ENCODE measurements at places on chromosomes 6 and 20.

GRCh38 chr20:23877524-23877923 lies 2.0 kb downstream of the CST5 start:
- no peak for DNase-seq

DNA sequence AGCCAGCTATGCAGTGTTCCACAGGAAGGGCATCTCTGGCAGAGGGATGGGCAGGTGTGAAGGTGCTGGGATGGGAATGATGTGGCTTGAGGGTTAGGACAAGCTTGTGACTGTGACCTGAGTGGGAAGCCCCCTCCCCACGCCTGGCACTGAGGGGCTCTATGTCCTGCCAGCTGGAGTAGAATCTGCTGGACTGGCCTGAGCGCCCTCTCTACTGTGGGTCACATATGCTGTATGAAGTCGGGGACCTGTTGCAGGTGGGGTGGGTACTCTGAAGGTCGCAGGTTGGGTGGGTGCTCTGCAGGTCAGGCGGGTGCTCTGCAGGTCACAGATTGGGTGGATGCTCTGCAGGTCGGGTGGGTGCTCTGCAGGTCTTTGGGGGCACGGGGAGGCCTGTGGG lies 20.3 kb downstream of the KCNG1 start:
- DNase-seq = no peak

- no peak for DNase-seq
These were observed 431.9 kb downstream of the PKHD1 start for GRCh38 chr6:51655517-51655916.

DNA sequence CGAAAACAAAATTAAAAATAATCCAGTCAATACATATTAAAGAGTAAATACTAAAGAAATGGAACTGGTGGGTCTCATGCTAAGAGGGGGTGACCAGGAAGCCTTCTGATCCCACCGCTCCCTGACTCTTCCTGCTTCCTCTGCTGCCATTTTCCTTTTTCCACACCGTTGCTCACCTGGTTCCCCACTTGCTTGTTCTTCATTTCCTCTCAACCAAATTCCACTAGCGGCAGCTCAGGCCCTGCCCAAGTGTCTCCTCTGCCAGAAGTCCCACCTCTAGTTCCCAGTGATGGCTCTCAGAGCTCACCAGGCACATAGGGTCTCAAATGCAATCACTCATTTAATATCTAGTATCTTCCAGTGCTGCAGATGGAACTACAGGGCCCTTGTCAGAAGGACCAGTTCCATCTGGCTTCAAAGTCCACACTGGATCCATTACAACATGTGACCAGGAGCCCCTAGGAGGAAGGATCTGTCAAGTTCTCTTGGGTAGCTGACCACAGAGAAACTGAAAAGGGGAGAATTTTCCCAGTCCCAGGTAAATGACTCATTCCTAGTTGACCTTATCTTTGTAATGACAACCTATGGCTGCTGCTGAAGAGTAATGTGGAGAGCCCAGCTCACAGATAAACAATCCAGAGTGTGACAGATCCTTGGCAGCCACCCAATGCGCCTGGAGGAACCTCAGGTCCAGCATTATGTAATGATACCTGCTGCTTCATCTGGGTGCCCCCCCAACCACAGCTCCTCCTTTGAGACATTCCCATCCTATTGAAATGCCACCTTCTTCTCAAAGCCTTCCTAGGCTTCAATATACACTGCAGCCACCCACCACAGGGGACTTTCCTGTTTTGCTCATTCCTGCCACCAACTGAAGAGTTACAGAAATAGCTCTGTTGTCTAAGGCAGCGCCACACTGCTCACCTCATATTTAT lies 38.2 kb downstream of the ELMO2 start:
- DNase-seq = no peak

GRCh38 chr6:112005013-112005371 lies 48.9 kb upstream of the CCN6 start:
- no peak for DNase-seq

DNA sequence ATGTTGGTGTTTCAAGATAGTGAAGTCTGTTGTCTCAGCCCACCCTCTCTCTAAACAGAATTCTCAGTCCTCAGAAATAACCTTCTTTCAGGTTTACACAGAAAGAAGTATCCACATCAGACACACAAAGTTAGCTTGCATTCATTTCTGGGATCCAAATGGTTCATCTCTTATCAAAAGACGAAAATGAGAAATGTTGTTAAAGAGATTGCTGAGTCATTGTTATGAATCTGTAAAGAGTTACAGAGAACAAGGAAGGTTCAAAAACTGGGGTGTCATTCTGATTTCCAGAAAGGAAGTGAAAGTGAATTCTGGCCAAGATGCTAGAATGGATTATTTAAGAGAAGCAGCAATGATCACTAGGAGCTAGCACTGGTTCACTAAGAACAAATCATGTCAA lies 90.5 kb upstream of the ATXN1 start:
- DNase-seq = no peak

DNA sequence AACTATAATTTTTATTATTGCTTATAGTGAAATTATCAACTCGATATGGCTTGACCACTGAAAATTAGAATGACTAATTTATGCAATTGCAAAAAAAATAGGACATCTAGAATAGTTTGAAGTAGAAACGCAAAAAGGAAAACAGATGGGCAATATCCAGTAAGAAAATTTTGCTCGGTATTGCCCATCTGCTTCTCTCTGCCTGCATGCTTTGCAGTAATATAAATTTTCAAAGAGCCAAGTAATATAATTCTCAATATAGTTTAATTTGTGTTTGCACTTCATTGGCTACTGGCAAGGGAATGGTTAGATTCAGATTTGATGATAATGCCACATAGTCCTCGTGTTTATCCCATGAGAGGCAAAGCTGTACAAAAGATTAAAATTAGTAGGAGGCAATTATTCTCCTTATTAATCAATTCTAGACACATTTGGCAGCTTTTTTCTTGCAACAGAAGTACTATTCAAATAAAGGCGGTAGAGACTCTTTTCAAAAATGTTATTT lies 27.3 kb upstream of the LAMA2 start:
- DNase-seq = no peak

DNA sequence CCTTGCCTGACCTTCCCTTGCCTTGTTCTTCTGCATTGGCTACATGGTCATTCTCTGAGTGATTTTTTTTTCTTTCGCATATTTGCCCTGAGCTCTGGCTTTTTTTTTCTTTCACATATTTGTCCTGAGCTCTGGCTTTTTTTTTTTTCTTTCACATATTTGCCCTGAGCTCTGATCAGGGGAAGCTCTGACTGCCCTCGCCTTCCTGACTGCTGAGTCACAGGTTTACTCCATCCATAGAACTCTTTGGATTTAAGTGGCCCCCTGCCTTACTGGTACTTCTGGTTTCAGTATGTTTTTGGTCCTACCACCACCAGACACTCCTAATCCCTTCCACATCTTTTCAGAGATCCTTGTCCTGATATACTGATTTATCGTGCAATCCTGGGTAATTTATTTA lies 201.1 kb downstream of the OGFRL1 start:
- DNase-seq = no peak

- DNase-seq = no peak
These were observed 573.0 kb downstream of the CD109 start for GRCh38 chr6:74268815-74269599.

- no peak for DNase-seq
These were observed 44.8 kb downstream of the GJA1 start for GRCh38 chr6:121480099-121480713.

GRCh38 chr6:47254906-47255305 lies 54.8 kb downstream of the TNFRSF21 start:
- no peak for DNase-seq

- DNase-seq = no peak
These were observed 89.2 kb downstream of the ARID1B start for GRCh38 chr6:156866220-156867015.

DNA sequence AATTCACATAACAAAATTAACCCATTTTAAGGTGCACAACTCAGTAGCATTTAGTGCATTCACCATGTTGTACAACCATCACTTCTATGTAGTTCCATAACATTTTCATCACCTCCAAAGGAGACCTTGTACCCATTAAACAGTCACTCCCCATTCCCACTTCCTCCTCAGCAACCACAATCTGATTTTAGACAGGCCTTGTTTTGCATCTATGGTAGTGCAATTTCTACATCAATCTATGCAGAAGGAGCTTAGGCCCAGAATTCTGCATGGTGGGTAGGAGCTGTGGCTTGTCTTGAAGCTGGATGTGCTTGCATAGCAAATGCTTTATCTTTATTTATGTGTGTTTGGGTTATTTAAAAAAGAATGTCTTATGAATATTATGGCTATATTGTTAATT lies 13.5 kb upstream of the HLA-DQA1 start:
- no peak for DNase-seq

DNA sequence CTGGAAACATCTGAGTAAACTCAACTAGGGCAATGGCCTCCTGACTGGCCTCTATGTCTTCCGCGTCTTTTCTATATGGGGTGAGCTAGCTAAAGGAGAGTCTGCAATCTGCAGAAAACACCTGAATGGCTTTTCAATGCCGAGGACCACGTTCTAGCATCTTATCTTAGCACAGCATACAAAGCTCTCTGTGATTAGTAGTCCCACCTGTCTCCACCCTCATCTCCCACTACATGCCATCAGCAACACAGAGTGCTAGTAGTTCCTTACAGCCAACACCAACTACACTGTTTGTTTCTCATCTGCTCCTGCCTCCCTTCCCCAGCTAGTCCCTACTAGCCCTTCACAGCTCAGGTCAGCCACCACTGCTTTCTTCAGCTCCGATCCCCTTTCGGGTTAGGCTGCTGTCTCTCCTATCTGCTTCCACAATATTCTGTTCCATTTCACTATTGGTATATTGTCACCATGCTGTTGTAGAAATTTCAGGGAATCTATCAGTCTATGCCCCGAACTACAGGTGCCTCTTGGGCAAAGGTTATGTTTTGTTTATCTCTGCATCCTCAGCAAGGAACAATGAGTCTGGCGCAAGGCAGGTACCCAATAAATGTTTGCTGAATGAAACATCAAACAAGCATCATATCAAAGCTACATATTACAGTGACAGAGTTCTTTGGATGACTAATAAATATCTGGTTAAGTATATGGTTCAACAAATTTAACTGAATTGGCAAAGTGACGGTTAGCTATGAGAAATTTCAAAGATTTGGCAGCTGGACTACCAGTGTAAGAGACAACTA lies 12.2 kb downstream of the LYRM4 start:
- DNase-seq = no peak

- DNase-seq = no peak
These were observed 63.2 kb downstream of the PKIB start for GRCh38 chr6:122673343-122673961.

GRCh38 chr20:12014276-12014675 lies 96.6 kb downstream of the BTBD3 start:
- no peak for DNase-seq

GRCh38 chr6:71889366-71889765 lies 3.0 kb downstream of the RIMS1 start:
- no peak for DNase-seq

DNA sequence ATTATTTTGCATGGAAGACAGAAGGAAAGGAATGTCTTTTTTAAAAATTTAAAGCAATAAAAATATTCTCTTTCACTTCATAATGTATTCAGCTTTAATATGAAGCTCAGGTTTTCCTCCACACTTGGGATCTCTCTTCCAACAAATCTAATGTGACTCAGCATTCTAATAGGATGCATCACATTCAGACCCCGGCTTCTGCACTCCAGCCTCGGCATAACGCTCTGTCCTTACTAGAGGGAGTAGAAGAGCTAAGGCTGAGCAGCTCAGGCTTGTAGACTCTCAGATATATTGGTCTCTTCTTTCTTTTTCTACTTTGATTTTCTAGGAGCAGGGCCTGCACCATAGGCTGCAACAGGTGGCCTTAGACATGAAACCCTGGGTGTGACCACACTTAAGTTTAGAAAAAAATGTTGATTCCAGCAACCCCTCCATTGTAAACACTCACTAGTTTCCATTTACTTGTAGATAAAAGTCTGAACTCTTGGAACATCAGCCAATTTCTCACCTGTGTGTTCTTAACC lies 161.7 kb downstream of the PAK5 start:
- DNase-seq = no peak

DNA sequence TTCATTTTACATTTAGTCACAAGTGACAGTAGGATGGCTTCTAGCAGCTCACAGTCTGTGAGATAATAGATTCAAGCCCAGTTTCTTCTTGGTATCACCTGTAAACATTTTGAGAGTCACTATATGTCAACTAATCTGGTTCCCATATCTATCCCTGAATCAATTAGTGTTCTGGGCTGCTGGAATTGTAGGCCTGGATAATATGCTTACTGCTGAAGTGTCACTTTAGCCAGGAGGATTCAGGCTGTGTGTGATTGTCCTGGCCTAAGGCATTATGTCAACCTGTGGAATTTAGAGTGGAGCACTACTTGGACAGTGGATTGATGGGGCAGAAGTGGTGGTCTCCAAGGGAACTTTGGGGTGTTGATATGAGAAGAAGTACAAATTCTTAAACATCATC lies 1071.8 kb upstream of the CITED2 start:
- DNase-seq = no peak

- no peak for DNase-seq
These were observed 58.6 kb upstream of the SNX9 start for GRCh38 chr6:157764178-157765068.

DNA sequence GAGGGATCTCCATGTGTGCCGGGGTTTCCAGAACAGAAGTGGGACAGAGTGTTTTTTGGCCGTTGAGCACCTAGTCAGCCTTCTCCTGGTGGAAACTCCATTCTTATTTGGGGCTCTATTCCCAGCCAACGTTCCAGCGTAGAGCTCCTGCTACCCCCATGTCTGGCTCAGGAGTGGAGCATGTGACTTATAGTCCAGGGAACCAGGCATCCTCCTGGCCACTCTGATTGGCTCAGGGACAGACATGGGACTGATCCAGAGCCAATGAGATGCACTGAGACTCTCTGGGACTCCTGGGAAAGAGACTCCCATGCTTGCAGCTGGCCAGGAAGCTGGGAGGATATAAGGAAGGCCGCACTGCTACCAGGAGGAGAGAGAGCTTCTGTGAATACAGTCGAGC lies 87.1 kb downstream of the SULF2 start:
- no peak for DNase-seq

DNA sequence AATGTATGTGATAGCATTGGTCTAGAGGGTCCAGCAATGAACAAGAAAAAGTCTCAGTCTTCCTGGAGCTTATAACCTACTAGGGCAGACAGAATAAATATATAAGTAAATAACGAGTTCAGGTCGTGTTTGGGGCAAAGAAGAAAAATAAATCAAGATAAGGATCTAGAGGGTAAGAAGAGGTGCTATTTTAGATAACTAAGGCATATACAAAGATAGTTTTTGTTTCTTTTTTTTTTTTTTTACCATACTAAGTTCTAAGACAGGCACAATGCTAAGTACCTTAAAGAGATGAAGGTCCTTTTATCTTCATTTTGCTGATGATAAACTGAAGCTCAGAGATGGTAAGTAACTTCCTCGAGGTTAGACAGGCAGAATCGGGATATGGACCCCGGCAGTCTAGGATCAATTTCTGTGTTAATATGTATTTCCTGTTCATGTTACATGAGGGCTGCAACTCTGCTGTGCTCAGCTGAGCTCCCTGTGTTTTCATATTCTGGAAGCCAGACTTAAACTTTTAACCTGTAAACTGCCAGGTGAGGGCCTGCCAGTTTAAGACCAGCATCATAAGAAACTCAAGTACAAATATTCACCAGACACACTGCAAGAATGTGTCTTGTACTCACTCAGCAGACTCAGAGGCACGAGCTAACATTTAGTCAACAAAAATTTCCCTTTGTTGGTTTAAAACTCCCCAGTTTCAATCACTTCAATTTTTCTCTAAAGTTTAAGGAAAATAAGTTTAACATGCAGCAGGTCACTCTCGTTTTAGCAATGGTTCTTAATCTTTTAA lies 23.3 kb downstream of the SESN1 start:
- no peak for DNase-seq

- DNase-seq = no peak
These were observed 25.1 kb downstream of the TMEM200A start for GRCh38 chr6:130390890-130391289.

All from D721Med (cell line).